ENCODE measurements at places on chromosomes 3 and 15.

DNA sequence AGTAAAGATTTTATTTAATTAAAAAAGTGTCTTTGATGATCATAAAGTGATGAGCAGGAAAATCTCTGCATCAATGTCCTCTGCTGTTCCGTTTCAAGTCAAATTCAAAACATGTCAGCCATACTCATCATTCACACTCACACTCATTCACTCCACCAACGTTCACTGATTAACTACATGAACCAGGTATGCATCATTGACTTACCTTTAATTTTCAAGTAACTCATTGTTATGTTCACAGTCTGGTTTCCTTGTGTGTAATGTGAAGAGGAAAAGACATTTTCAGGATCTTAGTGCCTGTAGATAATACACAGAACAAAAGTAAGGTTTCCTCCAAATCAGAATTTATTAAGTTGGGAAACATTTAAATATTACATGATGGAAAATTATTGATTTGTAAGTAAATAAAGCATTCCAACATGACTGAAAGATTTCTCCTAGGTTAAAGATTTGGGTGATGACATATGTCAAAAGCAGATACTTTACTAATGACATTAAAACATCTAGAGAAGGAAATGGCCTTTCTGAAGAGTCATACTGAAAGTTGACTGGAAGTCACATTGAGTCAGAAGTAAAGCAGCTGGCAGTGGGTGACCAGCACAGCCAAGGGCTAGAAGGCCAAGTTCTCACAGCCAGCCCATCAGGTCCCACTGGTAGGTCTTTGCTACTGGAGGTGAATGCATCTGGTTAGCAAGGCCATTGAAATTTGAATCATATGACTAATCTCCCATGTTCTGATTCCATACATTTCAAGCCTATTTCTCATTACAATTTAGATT, 251.9 kb downstream of the CDIN1 start:
- DNase-seq: peak; percentile 48

GRCh38 chr3:71299160-71299559, 284.4 kb downstream of the FOXP1 start:
- no peak for DNase-seq

DNA sequence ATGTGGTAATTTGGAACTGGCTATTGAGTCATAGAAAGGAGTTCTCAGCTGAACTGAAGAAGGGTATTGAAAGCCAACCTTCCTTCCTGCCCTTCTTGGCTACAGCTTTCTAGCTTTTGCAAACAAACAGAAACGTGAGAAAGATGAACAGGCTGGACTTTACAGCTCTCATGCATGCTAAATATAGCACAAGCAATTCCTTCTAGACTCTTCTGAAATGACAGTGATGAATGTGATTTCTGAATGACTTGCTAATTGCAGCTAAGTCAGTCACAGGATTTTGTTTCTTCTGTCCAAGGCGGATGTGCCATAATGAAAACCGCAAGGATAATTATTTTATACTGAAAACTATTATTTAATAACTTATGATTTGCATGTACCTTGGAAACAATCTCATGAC, 36.3 kb downstream of the BCHE start:
- DNase-seq: no peak

- no peak for DNase-seq
Observed at GRCh38 chr3:194333212-194333980, 17.7 kb downstream of the CPN2 start.

DNA sequence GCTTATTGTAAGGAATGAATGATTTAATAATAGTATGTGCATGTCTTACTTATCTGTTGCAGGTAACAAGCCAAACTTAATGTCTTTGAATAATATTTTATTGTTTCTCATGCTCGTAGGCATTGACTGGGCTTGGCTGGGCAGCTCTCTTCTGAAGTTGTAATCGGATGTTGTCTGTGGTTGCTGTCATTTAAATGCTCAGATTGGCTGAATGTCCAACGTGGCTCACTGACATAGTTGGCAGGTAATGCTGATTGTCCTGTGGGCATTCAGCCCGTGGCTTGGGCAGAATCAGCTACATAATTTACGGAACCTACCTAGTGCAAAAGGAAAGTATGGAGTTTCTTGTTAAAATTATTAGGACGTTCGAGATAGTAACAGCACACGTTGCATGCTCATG, 297.4 kb upstream of the GBE1 start:
- DNase-seq: no peak

DNA sequence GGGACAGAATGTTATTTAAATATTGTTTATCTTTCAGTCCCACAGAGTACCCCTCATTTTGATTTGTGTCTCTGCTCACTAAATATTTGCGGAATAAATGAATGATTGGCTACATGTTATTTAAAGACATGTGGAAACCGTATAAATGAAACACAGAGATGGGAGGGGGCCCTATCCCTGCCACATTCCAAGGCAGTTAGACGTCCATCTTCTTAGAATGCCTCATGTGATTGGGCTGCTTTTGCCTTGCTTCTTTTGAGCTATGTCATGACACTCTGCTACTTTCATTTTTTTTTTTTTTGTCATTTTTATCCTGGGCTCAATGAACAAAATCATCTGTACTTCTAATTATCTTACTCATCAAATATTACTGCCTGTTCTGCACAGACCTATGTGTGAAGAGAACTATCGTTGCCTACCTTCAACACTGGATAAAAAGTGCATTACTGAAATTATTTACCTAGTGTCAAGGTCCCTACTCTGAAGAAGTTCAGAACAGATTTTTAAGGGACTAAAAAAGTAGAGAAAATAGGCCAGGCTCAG, 83.9 kb upstream of the FAM98B start:
- no peak for DNase-seq

- no peak for DNase-seq
Observed at GRCh38 chr3:127484601-127485388, 105.7 kb downstream of the TPRA1 start.

DNA sequence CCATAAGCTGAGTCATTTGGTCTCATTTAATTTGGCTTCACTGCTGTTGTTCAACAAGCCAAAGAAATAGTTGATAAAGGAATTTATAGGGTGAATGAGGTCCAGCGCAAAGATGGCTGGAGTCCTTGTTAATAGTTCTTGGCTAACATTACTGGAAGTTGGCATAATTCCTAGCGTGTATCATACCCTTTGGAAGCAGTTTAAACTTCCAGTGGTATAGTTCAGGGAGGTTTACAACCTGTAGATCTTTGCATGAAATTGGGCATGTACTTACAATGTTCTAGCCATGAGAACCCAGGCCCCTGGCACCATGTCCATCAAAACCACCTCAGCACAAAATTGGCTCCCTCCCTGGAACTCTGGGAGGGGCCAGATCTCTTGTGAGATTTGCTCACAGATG, 380.8 kb downstream of the LRTM1 start:
- DNase-seq: no peak

DNA sequence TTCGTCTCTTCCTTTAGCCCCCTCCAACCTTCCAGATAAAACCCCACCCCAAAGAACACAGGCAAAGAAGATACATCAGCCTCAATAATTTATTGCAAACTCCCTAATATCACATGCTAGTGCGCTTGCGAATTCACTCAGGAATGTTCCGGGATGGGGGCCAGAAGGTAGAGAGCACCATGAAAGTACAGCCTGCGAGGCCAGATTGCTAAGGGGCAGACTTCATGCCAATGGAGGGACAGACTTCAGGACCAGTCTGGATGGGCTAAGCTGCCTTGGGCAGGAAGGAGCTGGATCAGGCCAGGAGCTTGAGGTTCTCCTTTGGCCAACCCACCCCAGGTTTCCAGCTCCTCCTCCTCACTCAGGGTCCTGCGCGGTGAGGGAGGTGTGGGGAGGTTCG, 13.4 kb downstream of the CIDEC start:
- no peak for DNase-seq

Measured in AG04450 (cell line).